ENCODE measurements at places on chromosomes 7 and 10.

DNA sequence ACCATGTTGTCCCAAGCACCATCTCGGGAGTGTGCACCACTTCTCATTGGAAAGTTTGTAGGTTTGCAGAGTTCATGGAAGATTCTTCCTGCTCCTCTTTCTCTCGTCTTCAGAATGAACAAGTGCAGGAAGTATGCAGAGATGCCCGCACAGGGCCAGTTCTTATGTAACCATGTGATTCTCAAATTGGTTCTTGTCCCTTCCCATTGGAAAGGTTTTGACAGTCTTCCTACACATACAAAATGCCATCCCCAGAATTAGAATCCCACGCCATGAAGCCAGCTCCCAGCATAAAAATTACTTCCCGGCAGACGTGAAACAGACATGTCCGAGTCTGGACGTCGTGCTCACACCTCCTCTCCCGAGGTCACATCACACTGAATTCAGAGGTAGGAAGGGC is 251.6 kb downstream of the ELMO1 start:
- DNase-seq: no peak

GRCh38 chr7:94567396-94567795 is 57.8 kb downstream of the CASD1 start:
- DNase-seq: no peak

- DNase-seq: no peak
These were observed 280.8 kb downstream of the ARHGAP12 start for GRCh38 chr10:31647861-31648260.

DNA sequence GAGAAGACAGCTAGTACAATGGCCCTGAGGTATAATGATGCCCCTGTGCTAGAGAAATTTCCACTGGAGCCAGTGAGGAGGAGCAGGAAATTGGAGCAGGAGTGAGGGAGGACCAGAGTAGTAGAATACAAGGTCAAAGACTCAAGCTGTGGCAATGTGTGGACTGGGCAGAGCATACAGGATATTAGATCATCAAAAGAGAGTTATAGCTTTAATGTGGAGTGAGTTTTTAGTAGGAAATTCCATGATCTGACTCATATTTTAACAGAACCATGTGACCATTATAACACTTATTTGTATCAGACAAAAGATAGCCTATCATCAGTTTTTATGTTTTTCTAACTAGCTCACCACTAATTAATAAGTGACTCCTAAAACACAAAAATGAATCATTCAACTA is 154.1 kb downstream of the DGKB start:
- no peak for DNase-seq

DNA sequence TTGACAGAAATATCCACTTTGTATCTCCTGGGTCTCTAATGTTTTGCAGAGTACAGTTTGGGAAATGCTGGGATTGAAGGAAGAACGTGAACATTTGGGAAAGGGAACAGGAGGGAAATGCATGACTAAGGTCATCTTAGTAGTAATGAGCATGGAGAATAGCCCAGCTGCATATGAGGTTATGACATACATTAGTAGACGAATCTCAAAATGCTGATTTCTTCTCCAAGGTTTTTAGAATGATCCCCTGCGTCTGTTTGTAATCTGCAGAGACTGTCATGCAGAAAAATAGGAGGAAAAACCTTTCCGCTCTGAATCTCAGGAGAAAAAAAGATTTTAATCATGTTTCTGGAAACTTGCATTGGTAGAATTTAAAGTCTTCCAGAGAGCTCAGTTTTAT is 133.6 kb downstream of the PPP1R9A start:
- no peak for DNase-seq

DNA sequence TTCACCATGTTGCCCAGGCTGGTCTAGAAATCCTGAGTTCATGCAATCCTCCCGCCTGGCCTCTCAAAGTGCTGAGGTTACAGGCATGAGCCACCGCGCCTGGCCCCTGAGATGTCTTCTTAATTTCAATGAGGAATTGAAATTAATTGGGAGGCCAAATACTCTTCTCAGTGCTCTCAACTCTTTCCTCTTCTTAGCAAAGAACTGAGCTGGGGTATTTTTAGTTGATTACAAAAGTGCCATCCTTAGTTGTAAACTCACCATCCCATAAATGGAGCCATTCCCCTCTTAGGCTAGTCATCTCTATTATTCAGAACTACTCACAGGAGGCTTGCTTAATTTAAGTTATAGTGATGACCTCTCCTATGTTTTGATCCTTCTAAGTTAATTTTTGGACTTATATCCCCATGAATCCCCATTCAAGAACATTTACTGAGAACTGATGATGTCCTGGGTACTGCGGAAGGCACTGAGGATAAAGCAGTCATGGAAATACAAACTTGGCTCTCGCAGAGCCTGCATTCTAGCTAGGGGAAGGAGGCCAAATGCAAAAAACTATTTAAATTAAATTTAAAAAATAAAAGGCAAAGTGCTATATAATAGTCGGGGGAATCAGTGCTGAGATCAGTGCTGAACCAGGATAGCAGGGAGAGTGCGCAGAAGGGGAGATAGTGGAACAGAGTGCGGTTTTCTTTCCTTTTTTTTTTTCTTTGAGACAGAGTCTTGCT is 145.3 kb downstream of the SFMBT2 start:
- DNase-seq: no peak

- no peak for DNase-seq
These were observed 93.5 kb downstream of the DYNC1I1 start for GRCh38 chr7:95865716-95866371.

DNA sequence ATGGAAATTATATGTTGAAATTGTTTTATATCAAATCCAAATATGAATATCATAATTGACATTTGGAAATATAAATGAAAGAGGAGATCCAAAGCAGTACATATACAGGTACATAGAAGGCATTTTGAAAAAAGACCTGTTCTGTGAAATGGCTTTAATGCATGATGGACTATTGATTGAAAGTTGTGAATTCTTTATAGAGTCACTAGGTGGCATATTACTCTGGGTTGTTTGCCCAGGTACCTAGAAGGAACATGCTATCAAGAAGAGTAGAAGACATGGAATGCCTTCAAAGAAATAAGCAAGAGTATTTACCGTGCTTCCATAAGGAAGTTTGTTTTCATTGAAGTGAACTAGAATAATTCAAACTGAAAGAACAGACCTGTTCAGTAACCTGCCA is 160.0 kb upstream of the ANK3 start:
- peak; percentile 47 for DNase-seq

- DNase-seq: no peak
These were observed 84.4 kb downstream of the PARD3 start for GRCh38 chr10:34730726-34731125.

- peak; percentile 30 for DNase-seq
These were observed 482.5 kb downstream of the SEMA3D start for GRCh38 chr7:84704380-84704779.

DNA sequence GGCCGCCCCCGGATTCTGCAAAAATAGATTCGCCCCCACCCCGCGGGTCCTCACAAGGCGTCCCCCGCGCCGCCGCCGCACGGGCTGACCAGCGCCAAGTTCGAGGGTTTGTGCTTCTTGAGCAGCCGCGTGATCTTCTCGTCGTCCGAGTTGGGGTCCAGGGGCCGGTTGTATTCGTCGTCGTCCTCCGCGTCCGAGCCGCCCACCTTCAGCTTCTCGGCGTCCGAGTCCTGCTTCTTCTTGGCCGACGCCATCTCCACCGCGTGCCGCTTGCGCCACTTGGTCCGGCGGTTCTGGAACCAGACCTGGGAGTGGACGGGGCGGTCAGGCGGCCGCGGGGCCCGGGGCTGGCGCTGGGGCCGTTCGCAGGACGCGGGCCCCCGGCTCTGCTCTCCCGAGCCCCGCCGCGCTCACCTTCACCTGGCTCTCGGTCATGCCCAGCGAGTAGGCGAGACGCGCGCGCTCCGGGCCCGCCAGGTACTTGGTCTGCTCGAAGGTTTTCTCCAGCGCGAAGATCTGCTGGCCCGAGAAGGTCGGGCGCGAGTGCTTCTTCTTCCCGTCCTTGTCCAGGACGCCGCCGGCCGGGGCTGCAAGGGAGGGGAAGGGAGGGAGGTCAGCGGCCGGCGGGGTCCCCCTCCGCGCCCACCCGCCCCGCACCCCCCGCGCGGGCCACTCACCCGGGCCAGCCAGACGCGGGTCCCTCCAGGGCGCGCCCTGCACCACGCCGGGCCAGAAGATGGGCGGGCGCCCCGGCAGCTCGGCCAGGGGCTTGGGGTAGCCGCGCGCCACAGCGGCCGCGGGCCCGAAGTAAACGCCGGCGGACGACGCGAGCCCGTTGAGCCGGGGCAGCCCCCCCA is 853 bp downstream of the NKX6-2 start:
- no peak for DNase-seq

GRCh38 chr7:31345421-31345820 is 4.9 kb upstream of the NEUROD6 start:
- no peak for DNase-seq

GRCh38 chr10:21097926-21098355 is 200.8 kb upstream of the NEBL start:
- no peak for DNase-seq

- DNase-seq: no peak
These were observed 53.8 kb upstream of the INHBA start for GRCh38 chr7:41756650-41757182.

DNA sequence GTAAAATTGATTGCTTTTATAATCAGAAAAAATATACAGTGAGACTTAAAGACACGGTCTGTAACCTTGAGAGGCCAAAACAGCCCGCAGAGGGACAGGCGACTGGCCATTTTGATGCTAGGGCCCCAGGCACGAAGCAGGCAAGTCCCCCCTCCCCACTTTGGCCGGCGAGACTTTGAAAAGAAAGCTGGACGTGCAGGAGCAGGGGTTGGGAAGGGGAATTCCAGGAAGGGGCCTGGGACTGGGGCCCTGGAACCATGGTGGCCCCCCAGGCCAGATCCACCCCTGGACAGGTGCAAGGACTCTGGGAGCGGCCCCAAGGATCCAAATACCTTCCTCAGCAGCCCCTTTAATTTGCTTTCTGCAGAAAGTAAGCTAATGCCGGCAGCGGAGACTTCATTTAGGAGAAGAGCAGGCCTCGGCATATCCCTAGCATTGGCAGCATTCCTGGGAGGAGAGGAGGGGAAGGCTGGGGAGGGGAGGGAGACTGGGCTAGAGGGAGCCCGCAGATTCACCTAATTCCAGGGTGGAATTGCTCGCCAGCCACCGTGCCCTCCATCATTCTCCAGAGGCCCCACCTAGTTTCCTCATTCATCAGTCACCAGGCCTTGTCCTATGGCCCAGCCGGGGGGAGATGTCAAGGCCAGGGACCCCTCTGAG is 24.9 kb upstream of the TNRC18 start:
- DNase-seq: no peak

- DNase-seq: no peak
These were observed 81.2 kb downstream of the BMPR1A start for GRCh38 chr10:86837663-86838062.

DNA sequence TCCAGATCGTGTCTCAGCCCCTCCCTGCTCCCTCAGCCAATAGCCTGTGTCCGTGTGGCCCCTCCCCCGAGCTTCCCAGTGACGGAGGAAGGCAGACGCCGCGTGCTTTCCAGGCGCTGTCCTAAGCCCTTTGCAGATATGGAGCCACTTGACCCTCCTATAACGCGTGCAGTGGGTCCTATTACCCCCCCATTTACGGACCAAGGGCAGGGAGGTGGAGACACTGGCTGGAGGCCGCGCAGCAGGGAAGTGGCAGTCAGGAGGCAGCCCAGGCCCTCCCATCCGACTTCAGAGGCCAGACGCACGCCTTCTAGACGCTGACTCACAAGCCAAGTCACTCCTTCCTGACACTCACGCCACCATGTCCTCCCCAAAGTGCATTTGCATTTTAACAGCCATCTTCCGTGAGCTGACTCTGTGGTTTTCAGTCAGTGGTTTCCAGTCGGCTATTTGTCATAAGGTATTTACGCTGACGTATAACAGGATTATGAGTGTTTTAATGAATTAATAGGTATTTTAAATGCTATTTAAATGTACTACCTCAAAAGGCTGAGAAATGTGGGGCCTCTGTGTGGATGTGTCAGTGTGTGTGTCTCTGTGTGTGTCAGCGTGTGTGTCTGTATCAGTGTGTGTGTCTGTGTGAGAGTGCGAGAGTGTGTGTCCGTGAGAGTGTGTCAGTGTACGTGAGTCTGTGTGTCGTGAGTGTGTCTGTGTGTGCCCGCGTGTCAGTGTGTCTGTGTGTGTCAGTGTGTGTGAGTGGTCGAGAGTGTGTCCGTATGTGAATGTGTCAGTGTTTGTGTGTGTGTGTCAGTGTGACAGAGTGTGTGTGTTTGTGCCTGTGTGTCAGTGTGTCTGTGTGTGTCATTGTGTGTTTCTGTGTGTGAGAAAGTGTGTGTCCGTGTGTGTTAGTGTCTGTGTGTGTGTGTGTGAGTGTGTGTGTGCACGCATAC is 92.0 kb upstream of the INSIG1 start:
- peak; percentile 75 for DNase-seq

DNA sequence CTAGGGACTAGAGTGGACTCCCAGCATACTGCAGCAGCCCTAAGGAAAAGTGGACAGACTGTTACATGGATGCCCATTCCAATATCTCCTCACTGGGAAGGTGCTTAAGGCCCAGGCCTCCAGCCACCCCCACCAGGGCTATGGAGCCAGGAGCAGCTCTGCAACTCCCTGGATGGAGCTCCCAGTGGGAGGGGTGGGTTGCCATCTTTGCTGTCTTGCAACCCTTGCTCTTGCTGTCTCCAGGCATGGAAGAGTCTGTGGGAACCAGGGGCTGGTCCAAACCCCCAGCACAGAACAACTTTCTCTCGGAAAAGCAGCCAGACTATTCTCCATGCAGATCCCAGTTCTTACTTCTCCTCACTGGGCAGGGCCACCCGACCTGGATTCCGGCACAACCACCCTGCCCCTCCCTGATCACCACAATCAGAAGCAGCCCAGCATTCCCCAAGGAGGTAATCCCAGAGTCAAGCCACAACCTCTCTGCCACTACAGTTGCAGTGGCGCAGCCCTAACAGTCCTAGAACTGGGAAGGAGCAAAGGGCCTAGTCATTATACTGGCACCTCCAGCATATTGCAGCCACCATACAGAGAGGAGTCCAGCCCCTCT is 41.8 kb upstream of the ZNF488 start:
- DNase-seq: no peak

GRCh38 chr7:70470746-70471145 is 661.2 kb upstream of the GALNT17 start:
- no peak for DNase-seq

DNA sequence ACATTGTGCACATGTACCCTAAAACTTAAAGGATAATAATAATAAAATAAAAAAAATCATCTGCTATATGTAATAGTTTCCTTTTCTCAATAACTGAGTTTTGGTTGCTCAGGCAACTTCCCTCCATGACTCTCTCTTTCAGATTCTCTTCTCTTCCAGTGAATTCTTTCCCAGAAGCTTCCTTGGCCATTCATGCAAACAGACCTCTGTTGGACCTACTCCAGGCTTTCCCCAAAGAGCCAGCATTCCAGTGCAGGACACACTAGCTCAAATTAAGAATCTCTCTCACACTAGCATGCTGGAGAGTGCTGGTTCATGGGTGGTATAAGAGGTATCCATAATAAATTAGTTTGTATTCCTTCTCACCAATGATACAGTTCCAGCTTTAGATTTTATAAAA is 31.0 kb upstream of the ZEB1 start:
- DNase-seq: no peak

- no peak for DNase-seq
These were observed 207.1 kb upstream of the GHITM start for GRCh38 chr10:83932245-83932644.
